ENCODE measurements at places on chromosomes 6 and 20.

DNA sequence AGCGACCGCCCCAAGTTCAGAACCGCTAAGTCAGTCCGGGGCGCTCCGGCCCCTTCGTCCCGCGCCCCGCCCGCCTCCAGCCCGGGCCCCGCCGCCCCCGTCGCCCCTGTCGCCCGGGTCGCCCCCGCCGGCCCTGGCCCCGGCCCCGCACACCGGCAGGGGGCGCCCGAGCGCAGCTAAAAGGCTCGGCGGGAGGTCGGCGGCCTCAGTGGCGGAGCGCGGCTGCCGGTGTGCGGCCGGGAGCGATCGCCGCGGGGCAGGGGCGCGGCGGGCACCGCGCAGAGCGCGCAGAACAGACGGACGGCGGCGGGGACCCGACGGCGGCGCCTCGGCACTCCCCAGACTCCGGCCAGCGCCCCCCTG is at the start of gene FNDC1:
FNDC1 (plus strand) TSS at position 208 of the 363 bp plus-strand sequence. CDS start 197 bp downstream, outside the sequence.
- peak; percentile 18 for DNase-seq

GRCh38 chr6:121297694-121298093 is 36.6 kb downstream of the TBC1D32 start:
- peak; percentile 66 for DNase-seq

- DNase-seq: no peak
Measured at GRCh38 chr6:3053231-3053508, 15.1 kb upstream of the RIPK1 start.

GRCh38 chr6:138371720-138372119 is 6.0 kb upstream of the SMIM28 start:
- DNase-seq: no peak

GRCh38 chr20:50048420-50049166 is 64.4 kb downstream of the UBE2V1 start:
- DNase-seq: peak; percentile 26

DNA sequence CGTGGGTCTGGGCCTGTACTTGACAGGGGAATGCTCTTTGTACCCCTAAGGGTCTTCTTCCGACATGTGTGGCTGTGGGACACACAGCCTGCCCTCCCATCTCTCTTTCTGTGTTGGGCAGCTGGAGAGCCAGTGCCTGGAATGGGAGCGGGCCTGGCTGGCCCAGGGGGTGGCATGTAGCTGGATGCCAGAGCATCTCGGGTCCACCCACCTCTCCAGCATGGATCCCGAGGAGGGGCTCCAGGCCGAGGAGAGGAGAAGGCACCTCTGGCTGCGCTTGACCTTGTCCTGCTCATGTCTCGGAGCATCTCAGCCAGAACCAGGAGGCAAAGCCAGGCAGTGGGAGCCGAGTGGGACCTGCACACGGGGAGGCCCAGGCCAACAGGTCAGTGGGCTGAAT is 16.0 kb downstream of the CDH4 start:
- no peak for DNase-seq

DNA sequence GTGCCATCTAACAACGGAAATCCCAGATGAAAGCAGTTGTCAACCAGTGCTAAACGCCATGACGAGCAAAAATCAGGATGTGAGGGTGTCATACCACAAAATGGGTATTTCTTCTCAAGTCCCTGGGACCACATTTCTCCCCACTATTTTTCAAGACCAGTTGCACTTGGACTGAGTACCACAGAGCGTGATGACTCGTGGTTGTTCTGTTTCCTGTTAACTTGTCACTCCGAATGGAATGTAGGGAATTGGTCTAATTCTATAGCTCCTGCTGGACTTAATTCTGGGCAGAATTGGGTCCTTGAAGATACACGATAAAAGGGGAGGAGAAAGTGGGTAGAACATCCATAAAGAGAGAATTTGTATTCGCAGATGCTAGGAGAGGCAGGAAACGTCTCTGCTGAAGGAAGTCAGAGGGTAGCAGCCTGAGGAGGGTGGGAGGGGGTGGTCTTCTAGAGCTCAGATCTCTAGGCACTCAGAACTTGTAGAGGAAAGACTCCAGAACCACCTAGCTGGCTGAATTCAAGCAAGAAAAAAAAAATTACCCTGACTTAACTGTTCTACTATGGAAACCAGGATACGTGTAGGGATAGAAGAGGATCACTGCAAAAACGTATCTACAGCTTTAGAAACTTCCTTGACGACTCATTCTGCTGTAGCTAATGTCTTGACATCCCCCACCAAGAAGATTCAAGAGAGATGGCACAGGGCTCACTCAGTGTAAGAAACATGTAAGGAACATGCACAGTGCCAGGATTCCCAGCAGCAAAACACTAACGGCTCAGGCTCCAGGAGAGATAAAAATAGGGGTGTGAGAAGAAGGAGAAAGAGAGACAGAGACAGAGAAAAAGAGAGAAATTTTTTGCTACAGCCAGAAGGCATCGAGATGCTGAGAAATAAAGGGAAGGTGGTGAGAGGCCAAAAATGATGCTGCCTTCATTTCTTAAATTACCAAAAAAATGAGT is 494.7 kb downstream of the CD83 start:
- DNase-seq: no peak

- DNase-seq: no peak
Measured at GRCh38 chr6:102641426-102641825, 1247.9 kb downstream of the GRIK2 start.

DNA sequence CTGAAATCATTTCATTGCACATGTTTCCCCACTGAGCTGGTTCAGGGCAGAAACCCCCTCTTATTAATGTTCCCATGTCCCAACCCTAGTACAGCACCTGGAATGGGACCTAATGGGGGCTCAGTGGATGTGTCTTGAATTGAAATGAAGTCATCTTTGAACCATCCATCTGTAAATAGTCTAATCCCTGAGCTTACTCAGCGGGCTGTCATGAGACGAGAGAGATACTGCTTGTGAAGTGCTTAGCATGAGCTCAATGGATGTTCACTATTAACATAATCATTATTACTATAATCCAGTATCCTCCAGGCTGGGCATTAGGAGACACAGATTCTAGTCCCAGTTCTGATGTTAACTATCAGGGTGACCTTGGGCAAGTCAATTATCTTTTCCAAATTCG is 106.6 kb upstream of the LRFN2 start:
- no peak for DNase-seq

GRCh38 chr6:146316175-146316495 is 227.5 kb upstream of the RAB32 start:
- no peak for DNase-seq

- no peak for DNase-seq
Measured at GRCh38 chr6:119791736-119792135, 442.2 kb upstream of the MAN1A1 start.

GRCh38 chr6:128882560-128882959 is 378 bp upstream of the LAMA2 start:
- DNase-seq: no peak

DNA sequence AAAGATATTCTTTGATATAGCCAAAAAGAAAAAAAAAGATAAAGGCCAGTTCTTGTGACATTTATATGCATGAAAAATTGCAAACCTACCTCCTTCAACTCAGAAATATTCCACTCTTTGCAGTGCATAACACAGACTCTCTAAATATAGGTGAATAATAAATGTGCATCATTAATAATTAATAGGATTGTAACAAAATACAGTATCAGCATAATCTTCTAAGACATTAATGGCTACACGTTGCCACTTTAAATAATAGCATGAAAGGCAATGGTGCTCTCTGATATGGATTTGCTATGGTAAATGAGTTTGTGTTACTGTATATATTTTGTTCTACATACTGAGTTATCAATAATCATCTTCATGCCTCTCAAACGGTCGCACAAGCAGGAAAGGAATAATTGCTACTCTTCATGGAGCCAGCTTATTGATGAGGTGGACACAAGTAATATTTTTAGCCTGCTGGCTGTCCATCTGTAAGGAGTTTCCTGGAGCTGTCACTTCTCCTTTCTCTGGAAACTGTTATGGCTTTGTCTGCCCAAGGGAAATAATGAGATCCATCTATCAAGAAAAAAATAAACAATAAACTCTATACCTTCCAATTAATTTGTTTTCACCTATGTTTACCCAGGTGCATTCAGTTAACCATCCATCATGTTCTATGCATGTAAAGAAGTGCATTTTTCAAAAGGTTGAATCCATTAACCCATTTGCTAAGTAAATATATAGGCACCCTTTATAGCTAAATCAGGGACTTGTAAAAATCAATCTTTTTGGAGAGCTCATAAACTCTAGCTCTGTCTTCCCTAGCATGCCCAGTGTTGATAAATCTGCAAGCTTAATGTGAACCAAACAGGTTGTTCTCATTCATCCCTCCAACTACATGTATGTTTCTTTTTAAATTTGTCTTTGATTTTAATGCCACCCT is 253.0 kb downstream of the NKAIN2 start:
- no peak for DNase-seq

- no peak for DNase-seq
Measured at GRCh38 chr6:74510878-74511277, 695.0 kb downstream of the COL12A1 start.

DNA sequence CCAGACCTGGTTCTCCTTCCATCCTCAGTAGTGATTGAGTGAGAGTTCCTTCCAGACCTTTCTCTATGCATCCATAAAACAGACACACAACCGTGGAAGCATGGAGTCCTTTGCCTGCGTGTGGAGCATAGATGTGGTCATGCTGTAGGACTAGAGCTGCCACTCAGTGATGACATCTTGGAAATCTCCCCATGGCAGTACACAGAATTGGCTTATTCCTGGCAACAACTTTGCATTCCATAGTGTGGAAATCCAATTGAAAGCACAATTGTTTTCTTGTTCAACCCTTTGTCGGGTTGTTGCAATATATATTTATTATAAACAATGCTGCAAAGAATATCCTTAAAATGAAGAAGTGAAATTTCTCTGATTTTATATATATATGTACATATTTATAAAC is 547.8 kb downstream of the CDH26 start:
- DNase-seq: no peak

- DNase-seq: no peak
Measured at GRCh38 chr6:84910906-84911607, 146.7 kb upstream of the TBX18 start.

DNA sequence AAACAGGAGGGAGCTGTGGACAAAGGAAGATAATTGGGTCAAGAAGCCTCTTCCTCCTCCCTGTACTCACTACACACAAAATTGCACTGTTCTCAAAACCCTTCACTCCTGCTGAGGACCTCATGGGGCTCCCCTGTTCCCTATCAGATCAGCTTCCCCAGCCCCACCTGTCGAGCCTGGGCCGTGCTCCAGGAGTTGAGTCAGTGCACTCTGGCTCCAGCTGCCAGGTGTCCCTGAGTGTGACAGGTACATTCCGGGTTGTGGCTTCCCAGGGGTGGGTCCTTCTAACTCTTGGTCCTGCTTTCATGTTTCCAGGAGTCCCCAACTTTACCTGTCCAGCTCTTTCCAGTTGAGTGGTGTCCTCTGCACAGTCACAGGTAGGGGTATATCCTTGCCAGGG is 8.4 kb downstream of the RAB5IF start:
- DNase-seq: no peak

- DNase-seq: no peak
Measured at GRCh38 chr6:75494290-75494689, 690 bp upstream of the FILIP1 start.

- DNase-seq: no peak
Measured at GRCh38 chr6:14950103-14950969, 295.5 kb upstream of the JARID2 start.

DNA sequence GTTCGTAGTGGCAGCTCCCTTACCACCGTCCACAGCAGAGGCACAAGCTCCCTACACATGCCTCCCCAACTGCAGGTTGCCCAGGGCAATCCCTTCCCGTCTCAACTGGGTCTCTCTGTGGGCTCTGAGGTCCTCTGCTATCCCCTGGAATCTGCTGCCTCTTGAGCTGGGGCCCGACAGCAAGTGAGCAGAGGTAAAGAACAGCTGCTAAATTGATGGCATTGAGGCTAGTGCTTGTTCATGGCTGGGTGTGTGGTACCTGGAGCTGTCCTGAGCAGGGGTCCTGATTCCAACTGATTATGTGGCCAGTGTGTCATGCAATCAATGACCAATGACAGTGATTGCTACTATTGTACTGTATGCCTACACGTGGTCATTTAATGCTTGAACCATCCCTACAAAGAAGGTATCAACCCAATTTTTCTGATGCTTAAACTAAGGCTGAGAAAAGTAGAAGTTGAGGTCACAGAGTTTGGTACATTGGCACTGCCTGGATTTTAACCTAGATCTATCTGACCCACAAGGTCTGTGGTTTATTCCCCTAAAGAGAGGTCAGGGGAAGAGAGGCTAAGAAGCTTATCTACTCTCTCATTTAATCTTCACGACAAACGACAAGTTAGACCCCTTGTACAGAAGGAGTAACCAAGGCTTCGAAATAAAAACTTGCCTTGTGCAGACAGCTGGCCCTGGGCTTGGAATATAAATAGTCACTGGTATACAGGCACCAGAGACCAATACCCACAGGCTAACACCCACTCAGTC is 41.1 kb downstream of the HNF4A start:
- DNase-seq: no peak

DNA sequence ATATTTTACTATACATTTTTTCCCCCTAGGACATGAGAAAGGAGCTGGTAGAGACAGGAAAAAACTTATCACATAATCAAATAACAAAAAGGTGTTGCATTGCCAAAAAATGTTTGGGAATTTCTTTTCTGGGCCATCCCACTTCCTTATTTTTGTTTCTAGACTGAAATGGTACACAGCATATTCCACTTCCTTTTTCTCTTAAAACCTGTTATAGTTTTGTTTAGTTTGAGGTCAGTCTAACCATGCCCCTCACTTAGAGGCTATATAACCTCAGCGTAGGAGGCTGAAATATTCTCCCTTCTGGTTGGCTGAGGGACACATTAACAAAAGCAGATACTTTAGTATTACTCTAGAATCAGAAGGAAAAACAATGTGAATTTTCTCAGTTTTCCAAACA is 323.9 kb downstream of the GJA1 start:
- no peak for DNase-seq

- DNase-seq: no peak
Measured at GRCh38 chr6:169986848-169987498, 235.6 kb downstream of the ERMARD start.

- peak; percentile 60 for DNase-seq
Measured at GRCh38 chr6:149129371-149130077, 188.0 kb upstream of the TAB2 start.

GRCh38 chr6:157089851-157090250 is 233.5 kb downstream of the TMEM242 start:
- DNase-seq: no peak

GRCh38 chr6:157442291-157442690 is 61.3 kb downstream of the ZDHHC14 start:
- DNase-seq: peak; percentile 89

DNA sequence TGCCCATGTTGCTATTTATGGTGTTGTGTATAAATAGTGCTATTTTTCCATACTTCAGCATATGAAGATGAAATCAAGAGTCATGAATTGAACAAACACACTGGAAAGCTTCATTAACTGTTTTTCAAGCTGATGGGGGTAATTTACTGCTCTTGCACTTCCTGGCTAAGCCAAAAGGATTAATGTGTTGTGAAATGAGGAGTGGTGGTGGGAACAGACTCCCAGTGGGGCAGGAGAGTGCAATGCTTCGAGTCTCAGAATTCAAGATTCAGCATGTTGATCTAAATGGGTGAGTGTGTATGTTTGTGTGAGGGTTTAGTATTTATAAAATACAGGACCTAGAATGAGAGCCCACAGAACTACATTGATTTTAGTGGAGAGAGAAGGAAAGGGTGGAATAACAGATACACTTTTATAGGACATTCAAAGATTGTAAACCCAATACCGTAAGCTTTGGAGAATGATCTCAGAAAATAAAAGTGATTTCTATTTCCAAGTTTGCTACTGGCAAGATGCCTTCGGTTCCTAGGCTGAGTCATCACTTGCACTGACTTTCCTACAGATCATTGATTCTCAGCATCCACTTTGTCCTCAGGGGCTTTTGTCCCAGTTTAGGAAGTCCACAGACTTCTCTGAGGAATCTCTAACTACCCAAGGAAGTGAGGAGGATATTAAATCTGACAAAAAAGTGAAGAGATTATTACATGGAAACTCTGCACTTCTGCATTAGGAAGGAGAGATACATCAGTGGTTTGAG is 303.6 kb downstream of the TRDN start:
- no peak for DNase-seq

Data from inflammatory macrophage (primary cell).